Left forelimb (tissue), 1 donor: ENCODE measurements at places on chromosomes 7 and 10.

DNA sequence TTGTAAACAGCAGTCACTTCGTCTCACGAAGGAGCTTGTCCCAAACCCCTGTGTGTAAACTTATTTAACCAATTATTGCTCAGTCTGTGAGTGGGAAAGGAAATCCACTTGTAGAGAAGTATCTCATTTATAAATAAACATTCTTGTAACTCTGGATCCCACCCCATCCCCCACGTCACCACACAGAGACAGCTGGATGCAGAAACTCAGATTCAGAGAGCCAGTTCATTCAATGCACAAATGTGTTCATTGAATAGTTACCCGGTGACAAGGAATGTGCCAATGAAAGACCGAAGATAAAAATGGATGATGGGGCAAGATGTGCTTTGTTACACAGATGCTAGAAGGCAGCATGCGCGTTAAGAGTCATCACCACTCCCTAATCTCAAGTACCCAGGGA, 8.3 kb upstream of the OCM start:
- no peak for DNase-seq

DNA sequence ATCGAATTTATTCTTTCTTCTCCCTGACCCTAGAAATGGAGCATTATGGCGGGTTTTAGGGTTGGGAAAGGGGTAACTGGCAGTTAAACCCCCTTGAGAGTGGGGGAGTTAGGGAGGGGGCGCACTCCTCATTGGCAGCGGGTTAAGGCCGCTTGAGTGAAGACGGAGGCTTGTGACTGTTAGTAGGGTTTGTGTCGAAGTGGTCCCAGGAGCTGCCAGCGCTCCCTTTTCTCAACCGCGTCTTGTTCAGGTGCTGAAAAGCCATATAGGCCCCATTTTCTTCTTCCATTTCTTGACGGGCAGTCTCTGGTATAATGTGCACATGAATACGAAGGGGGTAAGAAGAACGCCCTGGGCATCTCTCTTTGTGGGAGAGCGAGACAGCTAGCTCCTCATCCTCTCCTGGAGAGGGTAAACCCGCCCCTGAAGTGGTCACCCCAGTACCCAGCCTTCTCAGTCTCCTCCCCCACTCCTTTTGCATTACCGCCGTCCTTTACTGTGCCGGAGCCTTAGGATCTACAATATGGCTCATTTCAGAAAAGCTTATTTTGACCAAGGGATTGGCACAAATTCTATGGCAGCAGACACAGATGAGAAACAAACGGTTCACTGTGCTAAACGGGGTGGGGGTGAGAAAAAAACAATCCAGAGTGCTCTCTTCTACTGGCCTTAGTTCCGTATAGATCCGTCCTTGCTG, 836 bp downstream of the KMT2E start:
- peak; percentile 77 for DNase-seq

DNA sequence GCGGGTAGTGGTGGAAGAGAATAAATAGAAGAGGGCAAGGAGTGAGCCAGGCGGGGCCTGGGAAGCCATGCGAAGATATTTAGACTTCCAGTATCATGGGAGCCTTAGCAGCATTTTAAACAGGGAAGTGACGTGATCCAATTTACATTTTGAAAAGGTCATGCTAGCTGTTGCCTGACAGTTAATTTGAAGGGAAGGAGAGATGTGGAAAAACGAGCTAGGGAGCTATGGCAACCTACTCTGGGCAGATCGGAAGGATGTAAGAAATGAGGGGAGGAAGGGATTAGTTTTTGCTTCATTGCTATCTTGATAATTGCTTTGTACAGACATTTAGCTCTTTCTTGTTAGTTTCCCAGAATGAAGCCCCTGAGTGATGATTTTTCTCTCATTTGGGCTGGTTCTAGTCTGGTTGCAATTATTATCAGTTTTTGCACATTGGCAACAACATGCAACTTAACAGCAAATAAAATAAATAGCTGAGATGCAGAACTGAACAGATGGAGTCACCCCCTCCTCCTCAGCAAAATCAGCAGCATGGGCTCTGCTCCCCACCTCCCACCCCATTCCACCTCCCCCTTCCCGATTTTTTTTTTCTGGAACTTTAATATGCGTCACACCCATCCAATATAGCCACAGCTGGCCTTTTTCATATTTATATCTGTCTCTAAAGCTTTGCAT, 13.0 kb upstream of the CALU start:
- no peak for DNase-seq

DNA sequence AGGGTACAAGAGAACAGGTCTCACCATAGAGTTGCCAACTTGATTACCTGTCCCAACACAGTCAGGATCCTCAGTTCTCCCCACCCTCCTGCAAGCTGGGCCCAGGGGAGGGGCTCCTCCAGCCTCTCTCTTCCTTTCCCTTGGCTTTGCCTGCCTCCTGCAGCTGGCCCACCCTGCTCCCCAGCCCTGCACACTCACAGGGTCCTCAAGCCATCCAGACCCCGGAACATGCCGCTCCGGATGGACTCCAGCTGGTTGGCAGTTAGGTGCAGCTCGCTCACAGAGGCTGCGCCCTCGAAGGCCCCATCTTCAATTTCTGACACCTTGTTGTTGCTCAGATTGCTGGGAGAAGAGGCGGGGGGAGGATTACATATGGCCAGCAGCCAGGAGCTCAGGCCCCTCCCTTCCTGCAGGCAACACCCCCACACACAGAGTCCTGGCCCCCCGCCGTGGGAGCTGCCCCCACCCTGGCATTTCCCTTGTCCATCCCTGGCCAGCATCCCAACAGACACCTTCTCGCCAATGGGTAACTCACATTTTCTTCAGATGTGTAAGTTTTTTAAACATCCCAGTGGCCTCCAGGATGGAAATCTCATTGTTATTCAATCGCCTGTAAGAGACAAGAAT, 139.2 kb downstream of the SLIT1 start:
- DNase-seq: no peak
